Stimulated activated CD4-positive, alpha-beta T cell treated with anti-CD3 and anti-CD28 coated beads, Interleukin-1b, Interleukin-23, amount 100 ng/mL, for 48 hours (primary cell): ENCODE measurements at places on chromosomes 2 and 18.

DNA sequence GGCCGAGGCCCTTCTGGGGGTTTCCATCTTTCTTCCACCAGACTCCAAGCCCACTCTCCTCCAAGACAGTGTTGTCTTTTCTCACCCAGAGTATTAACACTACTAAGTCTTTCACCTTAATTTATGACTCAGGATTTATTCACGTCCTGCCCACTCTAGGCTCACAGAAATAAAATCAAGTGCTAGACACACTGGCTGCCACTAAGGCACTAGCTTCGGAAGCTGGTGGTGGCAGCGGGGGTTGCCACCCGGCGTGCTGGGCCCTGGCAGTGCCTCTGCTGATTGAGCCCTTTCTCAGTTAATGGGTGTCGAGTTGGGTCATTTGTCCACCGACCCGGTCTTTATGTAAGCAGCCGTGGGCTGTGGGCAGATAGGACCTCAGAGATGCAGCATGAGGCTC, 93.6 kb upstream of the FZD5 start:
- no peak for DNase-seq

DNA sequence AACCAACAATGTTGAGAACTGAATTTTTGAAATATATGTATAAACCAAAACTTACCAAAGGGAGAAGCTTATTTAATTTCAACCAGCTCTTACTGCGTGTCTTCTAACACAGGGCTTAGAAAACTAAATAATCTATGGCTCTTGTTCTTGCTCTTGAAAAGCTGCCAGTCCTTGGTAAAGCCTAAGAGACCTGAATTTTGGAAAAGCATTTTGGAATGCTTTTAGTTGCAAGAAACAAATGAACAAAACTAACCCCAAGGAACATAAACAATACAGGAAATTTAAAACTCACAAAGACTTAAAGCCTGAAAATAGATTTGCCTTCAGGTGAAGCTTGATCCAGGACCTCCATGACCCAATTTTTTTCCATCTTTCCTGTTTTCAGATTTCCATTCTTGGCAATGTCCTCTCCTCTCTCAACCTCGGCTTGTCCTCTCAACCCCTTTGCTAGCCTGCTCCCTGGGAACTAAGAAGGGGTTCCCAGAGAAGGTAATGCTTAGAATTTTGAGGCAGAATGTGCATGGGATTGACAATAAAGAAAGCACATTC, 169.8 kb upstream of the NCK2 start:
- DNase-seq, result no peak

DNA sequence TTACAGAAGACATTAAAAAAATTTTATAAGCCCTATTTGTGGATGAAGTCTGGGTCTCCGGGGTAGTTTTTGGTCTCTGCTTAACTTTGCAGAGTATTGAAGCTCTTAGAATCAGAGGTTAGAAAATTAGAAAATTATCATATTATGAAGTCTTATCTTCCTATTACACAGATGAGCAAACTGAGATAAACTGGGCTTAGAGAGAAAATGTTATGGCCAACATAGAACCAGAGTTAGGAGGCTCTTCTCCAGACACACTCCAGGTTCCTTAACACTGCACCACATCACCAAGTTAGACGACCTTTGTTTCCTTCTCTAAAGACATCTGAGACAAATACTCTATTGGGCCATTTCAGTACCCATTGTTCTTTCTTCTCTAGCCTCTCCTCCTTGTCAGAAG, 36.7 kb upstream of the NEB start:
- no peak for DNase-seq

DNA sequence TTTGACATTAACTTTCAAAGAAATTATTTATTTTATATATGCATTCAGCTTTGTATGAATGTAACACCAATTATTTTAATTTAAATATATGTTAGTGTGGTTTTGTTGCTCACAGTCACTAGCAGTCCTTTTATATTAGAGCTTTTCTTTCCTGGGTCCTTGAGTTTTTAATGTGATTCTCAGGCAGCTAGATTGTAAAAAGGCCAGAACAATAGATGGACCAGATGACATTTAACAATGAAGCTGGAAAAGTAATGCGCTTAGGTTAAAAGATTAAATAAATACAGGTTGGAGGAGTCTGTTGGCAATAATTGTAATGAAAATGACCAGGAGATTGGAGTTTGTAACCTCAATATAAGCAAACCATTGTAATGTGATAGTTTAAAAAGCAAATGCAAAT, 171.1 kb downstream of the FTCDNL1 start:
- no peak for DNase-seq

- DNase-seq, result no peak
These were observed 80.0 kb upstream of the ERBB4 start for GRCh38 chr2:212618636-212619035.

DNA sequence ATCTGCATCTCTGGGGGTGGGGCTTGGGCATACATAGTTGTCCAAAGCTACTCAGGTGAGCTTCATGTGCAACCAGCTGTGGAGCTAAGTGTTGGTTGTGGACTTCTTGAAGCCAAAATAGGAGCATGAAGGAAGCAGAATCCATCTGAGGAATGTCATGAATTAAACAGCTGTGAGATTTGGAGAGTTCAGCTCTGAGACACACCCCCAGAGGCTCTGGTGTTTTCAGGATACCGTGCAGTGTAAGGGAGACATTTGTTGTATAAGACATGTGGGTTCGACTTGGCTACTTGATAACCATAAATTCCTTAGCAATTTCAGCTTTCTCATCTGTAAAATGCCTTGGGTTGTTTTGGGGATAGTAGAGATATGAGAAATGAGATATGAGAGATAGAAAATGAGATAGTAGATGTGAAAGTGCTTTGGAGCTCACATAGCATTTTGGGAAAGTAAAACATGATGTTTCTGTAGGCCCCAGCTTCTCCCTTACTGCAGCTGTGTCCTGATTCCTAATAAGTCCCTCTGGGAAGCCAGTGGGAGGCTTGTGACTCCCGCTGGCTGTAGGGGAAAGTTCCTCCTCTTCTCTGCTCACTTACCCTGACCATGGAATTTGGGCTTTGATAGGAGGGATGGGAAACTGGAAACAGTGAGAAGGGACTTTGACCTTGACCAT, 50.0 kb downstream of the DPYSL5 start:
- DNase-seq, result no peak

DNA sequence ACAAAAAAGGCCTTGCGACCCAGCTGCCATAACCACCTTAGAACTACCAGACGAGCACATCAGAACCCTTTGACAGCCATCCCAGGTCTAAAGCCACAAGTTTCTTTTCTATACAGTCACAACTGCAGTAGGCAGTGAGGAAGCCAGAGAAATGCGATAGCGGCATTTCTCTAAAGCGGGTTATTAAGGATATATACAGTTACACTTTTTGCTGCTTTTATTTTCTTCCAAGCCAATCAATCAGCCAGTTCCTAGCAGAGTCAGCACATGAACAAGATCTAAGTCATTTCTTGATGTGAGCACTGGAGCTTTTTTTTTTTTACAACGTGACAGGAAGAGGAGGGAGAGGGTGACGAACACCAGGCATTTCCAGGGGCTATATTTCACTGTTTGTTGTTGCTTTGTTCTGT, 48.8 kb downstream of the FEZ2 start:
- no peak for DNase-seq

DNA sequence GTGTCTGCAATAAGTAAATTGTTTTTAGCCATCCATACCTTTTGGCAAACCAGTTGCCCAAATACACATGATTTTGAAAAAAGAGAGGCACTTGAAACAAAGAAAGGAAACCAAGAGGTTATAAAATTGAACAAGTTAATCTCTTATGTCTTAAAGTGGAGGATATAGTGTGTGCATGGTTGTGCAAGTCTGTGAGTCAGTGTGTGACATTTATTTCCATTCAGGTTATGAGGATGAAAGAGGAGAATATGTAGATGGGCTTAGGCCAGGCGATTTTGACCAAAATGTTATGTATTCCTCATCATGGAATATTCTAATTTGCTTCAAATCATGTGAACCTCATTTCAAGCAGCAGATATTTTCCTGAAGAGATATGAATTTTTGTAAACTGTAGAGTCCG, 123.3 kb downstream of the SETBP1 start:
- no peak for DNase-seq

- DNase-seq, result no peak
These were observed 70.7 kb downstream of the LIPG start for GRCh38 chr18:49632588-49632987.

DNA sequence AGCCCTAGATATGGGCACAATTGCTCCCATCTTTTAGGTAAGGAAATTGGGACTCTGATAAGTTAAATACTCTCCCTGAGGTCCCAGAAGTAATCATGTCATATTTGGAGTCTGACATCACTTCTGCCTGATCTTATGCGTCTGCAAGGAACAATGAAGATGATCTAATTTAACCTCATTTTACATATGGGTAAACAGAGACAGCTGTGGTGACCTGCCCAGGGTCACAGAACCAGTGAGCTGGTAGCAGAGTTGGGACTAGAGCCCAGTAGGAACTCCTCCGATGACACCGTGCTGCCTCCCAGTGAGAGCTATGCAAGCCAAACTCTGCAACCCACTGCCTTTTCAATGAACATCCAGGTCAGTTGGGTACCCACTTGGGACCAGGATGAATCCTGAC, 17.8 kb downstream of the CTAGE1 start:
- no peak for DNase-seq

DNA sequence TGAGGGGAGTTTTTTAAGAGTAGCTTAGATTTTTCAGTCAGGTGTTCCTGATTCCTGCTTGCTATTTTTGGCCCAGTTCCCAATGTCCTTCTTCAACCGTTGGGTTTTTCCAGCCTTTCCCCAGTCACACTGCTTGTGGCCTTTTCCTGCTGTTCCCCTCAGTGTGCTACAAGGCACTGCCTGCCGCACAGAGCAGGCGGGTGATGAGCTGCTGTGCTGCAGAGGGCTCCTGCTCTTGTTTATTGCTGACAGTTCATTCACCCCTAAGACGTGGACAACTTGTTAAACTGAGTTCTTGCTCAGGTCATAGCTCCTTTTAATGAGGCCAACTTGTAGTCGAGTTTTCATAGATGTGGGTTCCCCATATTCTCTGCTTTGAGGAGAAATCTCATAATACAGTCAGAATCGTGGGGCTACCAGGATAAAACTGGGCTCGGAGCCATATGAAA, 20.6 kb downstream of the EIF4E2 start:
- DNase-seq, result no peak

DNA sequence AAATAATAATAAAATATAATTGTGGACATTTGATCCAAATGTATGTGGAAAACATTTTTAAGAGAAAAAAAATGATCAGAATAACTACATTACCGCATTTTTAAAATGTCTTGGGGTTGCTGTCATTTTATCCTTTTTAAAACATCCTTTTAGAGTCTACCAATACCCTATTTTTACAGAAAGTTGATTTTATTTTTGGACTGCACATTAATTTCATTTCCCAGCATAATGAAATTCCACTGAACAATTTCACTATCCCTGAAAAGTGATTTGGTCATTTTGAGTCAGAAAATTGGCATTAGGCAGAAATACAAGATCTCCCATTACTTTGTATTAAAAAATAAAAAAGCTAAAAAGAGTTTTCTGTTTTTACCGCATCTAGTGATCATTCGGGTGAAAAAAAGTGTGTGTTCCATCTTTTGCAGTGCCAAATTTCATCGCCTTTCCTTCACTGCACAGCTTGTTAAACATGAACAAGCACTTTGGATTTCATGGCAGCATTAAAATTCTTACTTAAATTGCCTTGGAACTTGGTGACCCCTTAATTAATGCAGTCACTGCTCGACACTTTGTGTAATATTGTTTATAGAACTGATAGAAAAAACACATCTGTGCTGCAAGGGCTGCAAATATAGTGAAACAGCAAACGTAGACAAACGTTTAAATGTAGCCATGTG, 611.7 kb downstream of the TSN start:
- DNase-seq, result no peak

DNA sequence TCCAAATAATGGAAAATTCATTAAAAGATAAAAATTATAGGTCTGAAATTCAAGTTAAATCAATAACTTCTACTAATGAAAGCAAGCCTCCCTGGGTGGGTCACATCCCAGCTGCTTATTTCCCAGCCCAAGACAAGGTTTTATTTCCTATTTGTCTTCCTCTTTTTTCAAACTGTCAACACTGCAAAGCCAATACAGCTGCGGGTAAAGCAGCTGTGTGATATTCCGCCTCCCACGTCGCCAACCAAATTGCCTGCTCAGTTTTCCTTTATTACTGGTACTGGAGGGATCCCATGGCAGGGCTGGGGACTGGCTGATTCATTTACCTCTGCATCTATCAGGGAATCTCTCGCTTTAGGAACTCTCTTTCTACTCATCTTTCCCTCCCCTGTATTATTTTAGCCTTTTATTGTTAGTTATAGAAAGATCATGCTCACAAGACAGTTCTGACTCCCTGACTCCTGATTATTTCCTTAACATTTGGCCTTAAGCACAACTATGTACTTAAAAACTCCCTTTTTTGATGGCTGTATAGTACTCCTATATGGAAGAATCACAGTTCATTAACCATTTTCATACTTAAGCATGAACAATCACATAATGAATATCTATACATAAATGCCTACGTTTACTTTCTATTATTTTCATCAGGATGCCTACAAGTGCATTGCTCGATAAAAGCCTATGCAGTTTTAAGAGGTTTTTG, 253.1 kb downstream of the CDCA7 start:
- DNase-seq, result no peak

GRCh38 chr2:85852937-85853498, 35.8 kb downstream of the ST3GAL5 start:
- peak; percentile 50 for DNase-seq

DNA sequence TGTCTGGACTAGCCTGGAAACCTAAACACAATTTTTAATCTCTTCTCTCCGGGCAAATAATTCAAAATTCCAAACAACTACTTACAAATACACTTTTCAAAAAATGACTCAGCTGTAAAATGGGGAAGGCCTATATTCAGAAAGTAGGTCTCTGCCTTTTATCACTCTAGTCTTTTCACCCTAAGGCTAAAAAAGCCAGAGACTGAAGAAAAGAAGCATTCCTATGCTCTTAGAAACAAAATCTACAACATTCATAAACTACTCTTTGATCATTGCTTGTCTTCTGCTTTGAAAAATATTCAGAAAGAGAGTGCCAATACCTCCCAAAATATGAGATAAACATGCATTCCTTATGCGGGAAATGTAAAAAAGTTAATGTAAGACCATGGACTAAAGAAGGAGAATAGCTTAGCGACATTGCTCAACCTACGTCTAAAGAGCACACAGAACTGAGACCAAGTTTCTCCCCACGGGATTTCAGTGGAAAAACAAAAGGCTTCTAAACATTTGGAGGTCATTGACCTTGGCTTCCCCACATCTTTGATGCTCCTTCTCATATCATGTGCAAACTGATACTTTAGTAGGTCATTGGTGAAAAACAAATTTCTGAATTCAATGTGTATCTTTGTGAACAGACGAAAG, 74.4 kb upstream of the EPB41L3 start:
- no peak for DNase-seq

DNA sequence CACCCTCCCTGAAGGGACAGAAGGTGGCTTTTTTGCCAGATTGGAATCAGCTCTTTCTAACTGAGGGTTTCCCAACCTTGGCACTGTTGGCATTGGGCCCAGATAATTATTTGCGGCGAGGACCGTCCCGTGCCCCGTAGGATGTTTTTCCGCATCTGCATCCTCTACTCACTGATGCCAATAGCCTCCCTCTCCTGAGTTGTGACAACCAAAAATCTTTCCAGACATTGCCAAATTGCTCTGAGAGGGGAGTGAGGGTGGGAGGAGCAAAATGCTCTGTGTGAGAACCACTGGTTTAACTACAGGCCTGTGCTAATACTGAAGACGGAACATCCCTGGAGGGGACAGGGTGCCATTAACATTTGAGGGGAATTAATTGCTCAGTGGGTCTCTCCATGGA, 33.6 kb upstream of the GLI2 start:
- DNase-seq, result no peak

GRCh38 chr18:67092141-67092540, 424.4 kb downstream of the DSEL start:
- DNase-seq, result no peak
